ENCODE measurements at places on chromosomes 3 and 15.

GRCh38 chr3:192564611-192565010 lies 162.7 kb downstream of the FGF12 start:
- no peak for DNase-seq

- no peak for DNase-seq
These were observed 115.1 kb downstream of the PLCL2 start for GRCh38 chr3:16999871-17000270.

GRCh38 chr3:143288944-143289343 lies 169.4 kb downstream of the CHST2 start:
- no peak for DNase-seq

DNA sequence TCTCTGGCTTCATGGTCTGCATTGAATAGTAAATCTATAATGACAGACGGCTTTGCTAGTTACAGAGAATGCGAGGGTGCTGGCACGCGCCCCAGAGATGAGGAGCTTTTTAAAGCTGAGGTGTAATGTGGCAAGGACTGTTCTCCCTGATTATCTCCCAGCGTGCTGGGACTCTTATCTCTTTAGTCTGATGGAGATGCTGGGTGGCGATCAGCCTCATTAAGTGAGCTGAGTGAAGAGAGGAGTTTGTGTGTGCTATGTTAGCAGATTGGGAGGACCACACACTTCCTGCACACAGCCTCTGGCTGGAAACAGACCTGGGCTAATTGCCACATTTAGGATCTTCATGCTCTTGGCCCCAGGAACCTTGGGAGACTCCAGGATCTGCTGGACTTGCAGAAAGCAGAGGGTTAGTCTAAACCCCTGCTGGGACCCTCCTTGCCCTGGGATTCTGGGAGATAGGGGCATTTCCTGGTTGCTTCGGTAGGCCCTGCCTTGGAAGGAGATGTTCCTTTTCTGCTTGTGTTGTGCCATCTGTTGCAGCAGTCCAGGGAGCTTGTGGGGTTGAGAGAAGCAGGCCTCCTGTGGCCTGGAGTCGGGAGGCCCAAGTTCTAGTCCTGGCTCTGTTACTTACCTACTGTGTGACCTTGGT lies 15.0 kb downstream of the PDIA5 start:
- DNase-seq, result no peak

- no peak for DNase-seq
These were observed 356.5 kb downstream of the TBL1XR1 start for GRCh38 chr3:176840641-176841286.

GRCh38 chr3:102068327-102068726 lies 219.0 kb downstream of the NFKBIZ start:
- DNase-seq, result no peak

DNA sequence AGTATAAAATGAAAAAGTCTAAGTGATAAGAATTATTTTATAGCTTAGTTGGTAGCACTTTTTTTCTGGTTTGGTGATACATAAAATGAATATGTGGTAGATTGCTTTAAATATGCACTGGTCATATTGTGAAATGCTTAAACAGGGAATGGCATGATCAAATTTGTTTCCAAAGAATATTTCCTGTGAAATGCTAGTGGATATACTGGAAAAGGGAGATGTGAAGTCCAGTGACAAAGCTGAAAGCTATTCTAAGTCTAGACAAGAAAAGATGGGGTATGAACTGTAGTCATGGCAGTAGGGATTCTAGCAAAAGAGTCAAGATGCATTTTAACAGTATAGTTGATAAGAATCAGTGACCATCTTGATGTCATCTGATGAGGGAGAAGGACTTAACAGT lies 98.9 kb upstream of the MME start:
- no peak for DNase-seq

DNA sequence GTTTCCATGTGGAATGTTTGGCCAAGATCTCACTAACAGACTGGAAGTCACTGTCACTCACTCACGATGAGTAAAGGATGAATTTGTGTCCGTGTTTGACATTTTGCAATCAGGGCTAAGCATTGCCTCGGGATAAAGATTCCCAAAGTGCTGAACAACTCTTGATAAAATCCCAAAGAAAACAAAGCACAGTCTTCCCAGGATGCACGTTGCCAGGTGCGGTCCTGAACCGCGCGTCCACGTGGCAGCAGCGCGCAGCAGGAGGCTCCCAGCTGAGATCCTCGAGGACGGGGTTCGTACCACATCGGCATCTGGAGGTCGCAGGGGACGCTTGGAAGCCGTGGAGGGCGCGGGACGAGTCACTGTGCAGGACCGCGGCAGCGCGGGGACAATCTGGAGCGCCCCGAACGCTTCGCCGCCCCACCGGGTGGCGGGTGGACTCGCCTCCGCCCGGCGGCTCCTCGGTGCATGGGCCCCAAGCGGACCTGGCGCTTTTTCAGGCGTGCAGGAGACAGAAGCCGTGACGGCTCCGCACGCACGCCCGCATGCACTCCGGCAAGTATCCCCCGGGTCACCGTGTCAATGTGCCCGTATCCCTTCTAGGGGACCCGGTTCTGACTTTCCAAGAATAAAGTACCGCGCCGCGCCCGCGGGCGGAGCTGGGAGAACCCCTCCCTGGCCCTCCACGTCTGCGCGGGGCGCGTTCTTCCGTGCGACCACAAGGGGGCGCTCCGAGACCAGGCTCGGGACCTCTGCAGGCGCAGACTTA lies 17.7 kb downstream of the CPN2 start:
- peak; percentile 90 for DNase-seq

DNA sequence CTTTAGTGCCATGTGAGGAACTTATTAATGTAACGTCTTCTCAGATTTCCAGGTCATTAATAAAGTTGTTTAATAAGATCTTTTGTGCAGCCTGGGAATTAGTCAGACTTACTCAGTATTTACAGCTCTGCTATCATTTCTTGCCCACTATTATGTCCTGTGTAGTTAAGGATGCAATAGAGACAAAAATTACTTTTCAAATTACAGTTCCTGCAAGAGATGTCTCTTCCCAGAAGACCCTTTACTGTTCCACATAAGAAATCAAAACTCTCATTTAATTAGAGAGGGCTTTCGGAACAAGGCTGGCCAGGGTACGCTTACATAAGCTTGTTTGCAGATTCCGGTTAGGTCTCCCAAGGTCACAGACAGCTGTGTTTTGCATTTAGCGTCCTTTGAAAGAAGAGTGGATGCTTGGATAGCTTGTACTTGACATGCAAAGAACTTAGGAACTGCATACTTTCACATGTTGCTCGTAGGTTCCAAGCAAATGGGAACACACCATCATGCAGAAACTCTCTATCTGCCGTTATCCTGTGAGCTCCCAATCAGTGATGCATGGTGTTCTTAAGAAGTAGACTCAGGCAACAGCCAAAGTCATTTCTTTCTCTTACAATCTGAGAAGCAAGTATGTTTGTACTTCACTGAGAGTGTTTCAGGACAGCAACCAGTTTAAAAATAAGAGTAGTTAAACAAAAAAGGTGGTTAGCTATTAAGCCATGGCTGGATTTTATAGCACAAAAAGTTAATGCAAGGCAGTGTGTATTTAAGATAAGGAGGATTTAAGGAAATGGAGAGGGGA lies 37.4 kb downstream of the FILIP1L start:
- no peak for DNase-seq

DNA sequence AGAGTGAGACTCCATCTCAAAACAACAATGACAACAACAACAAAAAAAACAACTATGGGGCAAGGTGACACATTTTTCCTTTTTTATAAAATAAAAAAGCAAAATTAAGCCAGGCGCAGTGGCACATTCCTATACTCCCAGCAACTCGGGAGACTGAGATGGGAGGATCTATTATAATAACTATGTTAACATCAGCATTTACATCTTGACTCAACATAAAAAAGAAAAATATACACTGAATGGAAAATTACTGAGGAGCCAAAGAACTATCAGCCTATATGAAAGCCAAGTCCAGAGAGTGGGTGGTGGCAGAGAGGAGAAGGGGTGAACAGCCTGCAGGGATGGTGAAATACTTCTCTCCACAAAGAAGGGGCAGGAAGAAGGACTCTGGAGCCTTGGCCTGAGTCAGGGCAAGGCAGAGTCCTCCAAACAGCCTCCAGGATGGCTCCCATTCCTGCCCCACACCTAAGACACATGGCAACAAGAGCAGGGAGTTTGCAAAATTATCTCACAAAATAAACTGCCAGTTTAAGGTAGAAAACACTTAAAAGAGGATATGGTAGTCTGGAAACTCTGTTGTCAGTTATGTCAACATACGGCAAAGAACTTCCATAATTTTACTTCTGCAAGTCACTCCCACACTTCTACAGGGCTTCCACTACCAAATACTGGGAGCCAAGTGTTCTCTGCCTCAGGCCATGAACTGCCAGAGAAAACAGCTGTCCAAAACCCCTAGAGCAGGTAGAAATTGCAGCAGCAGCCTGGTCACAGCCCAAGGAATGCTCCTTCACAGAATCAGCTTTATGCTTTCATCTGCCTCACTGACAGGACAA lies 25.9 kb downstream of the HSPBAP1 start:
- DNase-seq, result no peak

DNA sequence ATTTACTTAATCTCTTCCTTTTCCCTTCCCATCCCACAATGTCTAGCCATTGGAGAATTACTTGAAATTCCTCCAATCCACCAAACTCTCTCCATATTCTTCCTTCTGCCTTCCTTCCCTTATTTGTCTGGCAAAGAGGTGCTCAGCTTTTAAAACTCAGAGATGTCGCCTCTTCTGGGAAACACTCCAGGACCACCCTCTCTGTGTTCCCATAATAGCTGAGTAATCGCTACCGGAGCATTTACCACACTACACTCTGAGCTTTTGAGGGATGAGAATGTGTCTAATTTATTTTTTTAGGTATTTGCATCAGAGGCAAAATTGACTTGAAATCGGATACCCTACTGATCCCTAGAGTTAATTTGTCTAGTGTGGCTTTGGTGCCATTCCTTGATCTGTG lies 245.7 kb upstream of the TPRG1 start:
- no peak for DNase-seq

DNA sequence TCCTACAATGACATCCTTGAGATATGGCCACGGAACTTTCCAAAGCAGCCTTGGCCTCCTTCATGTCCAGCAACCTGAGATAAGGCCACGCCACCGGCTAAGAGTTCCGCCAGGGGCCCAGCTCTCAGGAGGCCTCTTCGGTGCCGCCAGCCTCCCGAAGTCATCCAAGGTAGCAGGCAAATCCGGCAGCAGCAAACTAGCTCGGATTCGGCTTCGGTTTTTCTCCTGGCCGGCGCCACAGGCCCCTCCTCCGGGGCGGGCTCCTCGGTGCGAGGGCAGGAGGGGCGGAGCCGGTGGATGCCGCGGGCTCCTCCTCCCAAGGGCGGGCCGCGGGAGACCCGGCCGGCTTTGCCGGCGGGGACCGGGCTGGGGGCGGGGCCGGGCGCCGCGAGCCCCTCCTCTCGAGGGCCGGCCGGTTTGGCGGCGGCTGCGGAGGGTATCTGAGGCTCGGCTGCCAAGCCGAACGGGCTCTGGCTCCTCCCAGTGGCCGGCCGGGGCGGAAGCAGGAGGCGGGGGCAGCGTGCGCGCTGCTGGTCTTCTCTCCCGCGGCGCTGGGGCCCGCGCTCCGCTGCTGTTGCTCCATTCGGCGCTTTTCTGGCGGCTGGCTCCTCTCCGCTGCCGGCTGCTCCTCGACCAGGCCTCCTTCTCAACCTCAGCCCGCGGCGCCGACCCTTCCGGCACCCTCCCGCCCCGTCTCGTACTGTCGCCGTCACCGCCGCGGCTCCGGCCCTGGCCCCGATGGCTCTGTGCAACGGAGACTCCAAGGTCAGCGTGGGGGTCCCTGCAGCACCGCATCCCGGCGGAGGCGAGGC lies at the start of gene GMPS:
GMPS (plus strand) TSS at position 518 of the 812 bp plus-strand sequence; CDS start at position 739, 221 bp downstream.
- DNase-seq, result peak; percentile 97

GRCh38 chr3:151206201-151206600 lies 3.2 kb upstream of the GPR171 start:
- DNase-seq, result no peak

GRCh38 chr3:22496641-22497040 lies 706.5 kb upstream of the UBE2E2 start:
- DNase-seq, result no peak

Measured in activated naive CD4-positive, alpha-beta T cell treated with Interleukin-2 at 50 U/mL for 16 hours (primary cell).